Stimulated activated CD4-positive, alpha-beta T cell treated with anti-CD3 and anti-CD28 coated beads, Interleukin-15, amount 100 ng/mL, for 24 hours (primary cell): ENCODE measurements at places on chromosomes 16 and 17.

- DNase-seq, result no peak
Observed at GRCh38 chr16:12416136-12416787, 387.4 kb downstream of the CPPED1 start.

GRCh38 chr17:20103454-20104446, 94.6 kb downstream of the SPECC1 start:
- no peak for DNase-seq

DNA sequence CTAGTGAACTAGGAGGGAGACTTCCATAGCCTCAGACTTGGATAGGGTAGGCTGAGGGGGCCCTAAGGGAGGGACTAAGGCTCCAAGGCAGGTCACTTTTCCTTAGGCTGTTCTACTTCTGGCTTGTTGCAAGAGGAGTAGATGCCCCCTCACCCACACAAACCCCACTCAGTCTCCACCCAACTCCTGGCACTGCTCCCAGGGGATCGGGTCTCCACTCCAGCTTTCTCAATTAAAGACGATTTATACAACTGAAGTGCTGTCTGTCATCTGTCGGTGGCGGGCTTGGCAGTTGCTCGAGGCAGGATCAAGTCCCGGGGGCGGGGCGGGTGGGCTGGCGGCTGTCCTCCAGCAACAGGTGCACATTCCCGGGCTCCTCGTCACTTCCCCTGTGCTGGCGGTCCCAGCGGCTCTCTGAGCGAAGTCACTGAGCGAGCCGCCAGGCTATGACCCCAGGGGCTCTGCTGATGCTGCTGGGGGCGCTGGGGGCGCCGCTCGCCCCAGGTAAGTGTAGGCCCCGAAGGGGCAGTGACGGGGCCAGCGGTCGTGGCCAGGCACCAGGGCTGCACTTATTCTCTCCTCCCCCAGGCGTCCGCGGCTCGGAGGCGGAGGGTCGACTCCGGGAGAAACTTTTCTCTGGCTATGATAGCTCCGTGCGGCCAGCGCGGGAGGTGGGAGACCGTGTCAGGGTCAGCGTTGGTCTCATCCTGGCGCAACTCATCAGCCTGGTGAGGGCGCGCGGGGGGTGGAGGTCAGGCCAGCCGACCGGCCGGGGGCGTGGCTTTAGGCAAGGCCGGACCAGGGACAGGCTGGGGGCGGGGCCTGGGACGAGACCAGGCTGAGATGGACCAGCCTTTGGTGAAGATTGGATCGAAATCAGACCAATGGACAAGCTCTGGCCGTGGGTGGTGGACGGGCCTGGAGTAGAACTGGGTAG, at the start of gene CHRNB1:
Gene CHRNB1, plus strand, starts transcription at position 380 of the 937 bp plus-strand sequence. Its CDS starts 67 bp downstream, at position 447.
- peak; percentile 26 for DNase-seq

DNA sequence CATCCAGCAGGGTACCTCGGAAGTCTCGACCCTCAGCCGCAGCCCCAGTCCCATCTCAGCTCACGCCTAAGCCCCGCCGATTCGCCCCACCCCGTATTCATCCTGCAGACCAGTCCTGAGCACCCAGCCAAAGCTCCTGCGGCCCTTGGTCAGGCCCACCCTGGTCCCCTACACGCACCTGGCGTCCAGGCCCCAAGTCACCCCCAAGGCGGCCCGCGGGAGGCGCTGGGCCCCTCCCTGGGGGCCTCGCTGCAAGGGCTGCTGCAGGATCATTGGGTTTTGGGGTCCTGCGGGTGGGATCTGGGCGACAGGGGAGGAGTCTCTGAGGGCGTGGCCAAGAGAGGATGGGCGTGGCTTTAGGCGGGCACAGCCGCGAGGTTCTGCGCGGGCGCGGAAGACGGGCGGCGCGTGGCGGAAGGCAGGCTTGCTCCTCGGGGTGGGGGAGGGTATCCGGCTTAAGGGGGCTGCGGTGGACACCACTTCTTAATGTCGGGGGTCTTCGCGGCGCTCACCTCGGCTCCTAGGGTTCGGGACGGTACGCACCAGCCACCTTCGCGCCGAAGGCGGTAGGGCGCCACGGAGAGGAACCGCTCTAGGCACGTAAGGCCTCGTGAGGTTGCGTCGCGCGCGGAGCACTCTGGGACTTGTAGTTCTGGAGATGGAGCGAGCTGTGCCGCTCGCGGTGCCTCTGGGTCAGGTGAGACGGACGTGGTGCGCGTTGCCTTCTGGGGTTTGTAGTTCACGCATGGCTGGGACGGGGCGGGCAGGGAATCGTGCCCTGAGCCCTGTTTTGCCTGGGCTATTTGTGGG, at the start of the genes HCFC1R1 and THOC6:
Gene HCFC1R1, minus strand, starts transcription at position 274 of the 810 bp plus-strand sequence. Its CDS starts 1 bp downstream, at position 273.
Gene THOC6, plus strand, starts transcription at position 367 of the 810 bp plus-strand sequence. Its CDS starts 292 bp downstream, at position 659.
- peak; percentile 98 for DNase-seq

- DNase-seq, result no peak
Observed at GRCh38 chr17:42241871-42242270, 34.3 kb downstream of the STAT5B start.

DNA sequence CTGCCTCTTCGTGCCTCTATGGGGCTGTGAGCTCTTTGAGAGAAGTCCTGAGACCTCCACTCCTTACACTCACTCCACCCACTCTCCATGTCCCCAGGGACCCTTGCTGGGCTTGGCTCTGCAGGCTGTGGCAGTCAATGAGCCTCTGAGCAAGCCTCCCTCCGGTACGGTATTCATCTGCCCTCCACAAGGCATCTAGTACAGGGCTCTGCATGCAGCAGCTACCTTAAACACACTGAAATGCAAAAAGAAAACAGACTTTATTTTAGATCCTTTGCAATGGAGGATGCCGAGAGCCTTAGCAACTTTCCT, 38.9 kb upstream of the SMPD3 start:
- no peak for DNase-seq

- DNase-seq, result no peak
Observed at GRCh38 chr17:73320601-73321264, 8.9 kb upstream of the CDC42EP4 start.

DNA sequence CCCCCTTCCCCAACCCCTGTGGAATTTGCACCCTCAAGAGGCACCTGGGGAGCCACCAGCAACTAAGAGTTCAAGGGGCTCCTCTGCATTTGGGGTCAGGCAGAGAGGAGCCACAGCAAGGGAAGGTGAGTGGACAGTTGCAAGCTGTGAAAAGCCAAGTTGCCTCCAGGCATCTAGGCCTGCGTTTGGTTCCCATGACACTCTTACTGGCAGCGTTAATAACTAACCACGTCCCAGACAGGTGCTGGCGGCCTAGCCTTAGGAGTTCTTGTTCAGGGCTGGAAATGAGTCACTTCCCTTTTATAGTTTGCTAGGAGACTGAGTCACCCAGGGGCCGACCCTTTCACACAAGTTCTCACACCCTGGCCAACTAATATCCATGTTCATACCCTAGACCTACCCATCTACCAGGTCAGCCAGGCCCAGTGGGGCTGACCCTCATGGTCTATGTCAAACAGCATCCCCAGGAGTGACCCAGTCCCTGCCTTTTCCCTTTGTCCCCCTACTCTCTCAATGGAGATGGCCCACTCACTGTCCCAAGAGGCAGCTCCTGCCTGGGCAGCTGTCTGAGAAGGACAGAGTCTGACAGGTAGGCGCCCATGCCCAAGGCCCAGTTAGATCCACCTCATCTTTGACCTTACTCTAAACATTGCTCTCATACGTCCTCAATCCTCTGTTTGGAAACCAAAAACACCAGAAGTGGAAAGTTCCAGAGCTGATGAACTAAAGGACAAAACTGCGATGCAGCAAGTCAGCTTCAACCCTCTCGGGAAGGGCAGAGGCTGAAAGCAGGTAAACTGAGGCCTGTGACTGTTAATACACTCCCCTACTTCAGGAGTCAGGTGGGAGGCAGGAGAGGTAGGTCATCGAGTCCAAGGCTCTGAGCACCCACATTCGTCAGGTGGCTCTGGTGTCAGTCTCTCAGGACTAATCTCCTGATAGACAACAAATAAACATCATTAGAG, 300.6 kb downstream of the SOX9 start:
- peak; percentile 61 for DNase-seq

DNA sequence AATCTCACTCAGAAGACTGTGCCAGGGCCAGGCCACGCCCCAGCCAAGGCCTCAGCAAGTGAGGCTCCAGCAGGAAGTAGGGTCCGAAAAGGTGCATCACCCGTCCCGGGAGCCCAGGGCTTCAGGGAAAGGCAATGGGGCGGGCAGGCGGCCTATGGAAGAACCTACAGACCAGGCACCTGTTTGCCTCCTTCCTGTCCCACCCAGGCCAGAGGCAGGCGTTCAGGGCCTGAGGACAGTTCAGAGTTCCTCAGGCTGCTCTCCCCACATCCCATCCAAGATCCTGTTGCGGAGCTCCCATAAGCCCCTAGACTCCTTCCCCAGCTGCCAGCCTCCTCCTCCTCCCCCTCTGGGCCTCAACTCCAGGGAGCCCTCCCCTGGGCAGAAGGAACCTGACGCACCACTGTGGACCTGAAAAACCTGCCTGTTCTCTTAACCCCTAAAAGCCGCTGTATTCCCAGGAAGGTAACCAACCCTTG, 2.3 kb downstream of the CLUH start:
- no peak for DNase-seq

GRCh38 chr16:4927661-4928060, 9.3 kb downstream of the PPL start:
- DNase-seq, result no peak

DNA sequence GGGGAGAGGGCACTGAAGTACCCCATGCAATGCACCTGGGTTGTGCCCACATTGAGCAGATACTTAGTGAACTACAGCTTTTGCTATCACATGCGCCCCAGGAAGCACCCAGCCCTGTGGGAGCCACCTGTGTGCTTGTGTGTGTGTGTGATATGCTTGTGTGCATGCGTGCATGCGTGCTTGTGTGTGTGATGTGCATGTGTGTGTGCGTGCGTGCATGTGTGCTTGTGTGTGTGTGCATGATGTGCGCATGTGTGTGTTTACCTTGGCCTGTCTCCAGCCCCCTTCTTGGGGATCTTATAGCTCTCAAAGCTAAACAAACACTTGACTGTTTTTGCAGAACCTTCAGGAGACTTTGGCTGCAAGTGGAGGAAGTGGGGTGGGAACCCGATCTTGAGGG, 841 bp downstream of the C16orf89 start:
- no peak for DNase-seq

DNA sequence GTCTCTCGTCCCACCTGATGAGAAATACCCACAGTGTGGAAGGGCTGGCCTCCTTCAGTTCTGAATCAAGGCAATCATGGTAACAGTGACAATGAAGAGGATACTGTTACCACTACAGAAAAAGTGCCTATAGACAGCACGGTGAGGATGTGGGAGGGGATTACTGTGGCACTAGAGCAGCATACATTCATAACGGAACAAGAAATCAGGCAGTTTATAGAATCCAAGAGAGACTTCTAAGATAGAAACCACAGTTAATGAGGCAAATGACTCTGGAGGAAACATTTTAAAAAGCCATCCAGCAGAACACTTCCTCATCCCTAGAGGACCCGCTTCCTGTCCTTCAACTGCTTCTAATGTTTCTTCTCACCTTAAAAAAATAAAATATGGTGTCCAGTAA, 2.7 kb downstream of the RUSF1 start:
- peak; percentile 43 for DNase-seq

DNA sequence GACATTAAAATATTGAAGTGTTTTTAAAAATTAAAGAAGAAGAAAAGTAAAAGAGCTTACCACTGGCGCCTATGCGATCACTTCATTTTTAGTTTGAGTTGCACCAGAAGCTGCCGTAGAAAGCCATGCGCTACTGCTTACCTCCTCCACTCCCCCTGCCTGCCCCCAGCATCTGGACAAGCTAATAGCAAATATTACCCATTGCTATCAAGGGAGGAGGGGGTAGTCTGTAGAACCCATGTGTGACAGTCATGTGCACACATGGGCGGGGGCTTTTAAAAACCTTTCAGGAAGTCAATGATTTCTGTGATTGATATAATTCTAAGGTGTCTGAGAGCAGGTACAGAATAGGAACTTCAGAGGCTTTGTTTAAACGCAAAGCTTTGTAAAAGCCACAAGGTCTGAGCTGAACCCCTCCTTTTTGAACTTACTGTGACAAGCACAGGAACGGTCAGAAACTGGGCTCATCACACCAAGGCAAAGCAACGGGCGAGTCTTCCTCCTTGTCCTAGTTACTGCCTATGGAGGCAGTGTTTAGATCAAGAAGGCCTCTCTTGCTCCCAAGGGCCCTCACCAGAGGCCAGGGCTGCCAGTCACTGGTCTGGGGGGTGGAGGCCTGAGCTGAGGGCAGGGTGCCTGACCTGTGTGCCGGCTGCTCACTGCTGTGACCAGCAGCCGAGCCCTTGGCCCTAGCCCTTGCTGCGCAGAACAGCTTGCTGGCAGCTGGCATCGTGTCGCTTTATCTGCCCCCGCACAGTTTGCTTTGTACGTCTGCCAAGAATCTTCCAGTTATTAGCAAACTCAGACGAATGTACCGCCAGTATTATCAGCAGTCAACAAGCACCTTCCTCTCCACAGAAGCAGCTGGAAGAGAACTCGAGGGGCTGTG, 15.0 kb downstream of the GINS2 start:
- no peak for DNase-seq

- DNase-seq, result no peak
Observed at GRCh38 chr17:70483624-70484023, 314.3 kb downstream of the KCNJ2 start.

DNA sequence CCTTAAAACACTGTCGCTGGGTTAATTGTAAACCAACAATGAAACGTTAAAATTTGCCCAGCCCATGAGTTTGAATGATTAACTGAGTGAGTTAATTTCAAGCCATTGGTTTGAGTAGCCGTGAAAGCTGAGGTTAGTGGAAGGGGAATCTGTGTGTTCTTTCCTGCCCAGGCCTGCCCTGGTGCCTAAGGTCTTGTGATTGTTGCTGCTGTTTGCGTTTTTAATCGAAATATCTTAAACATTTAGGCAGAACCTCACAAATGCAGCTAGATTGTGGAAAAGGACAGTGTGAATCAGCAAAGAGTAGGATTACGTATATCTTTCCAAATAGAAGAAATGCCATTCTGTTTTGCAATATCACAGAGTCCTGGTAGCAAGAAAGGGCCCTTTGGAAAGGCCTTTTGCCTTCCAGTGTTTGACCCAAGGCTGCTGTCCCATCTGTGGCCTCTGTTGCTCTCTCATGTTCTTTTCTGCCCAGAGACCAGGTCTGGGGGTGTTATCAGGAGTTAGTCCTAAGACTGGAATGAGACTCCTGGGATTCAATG, 113.8 kb downstream of the MSI2 start:
- DNase-seq, result no peak

DNA sequence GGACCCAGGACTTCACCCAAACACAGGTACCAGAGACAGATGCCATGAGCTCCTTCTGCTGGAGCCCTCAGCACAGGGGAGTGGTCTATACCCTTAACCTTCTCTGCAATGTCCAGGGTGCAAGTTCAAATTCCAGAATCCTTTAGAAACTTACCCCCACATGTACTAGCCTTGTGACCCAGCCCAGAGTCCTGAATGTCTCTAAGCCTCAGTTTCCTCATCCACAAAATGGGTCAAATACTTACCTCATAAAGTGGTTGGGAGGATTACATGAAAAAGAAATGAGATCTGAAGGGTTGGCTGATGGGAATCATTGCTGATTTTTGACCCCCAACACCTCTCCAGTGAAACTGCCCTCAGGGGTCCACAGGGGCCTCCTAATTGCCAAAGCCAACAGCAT, 21.7 kb downstream of the COTL1 start:
- DNase-seq, result no peak
